ENCODE measurements at places on chromosomes 11 and 22.

DNA sequence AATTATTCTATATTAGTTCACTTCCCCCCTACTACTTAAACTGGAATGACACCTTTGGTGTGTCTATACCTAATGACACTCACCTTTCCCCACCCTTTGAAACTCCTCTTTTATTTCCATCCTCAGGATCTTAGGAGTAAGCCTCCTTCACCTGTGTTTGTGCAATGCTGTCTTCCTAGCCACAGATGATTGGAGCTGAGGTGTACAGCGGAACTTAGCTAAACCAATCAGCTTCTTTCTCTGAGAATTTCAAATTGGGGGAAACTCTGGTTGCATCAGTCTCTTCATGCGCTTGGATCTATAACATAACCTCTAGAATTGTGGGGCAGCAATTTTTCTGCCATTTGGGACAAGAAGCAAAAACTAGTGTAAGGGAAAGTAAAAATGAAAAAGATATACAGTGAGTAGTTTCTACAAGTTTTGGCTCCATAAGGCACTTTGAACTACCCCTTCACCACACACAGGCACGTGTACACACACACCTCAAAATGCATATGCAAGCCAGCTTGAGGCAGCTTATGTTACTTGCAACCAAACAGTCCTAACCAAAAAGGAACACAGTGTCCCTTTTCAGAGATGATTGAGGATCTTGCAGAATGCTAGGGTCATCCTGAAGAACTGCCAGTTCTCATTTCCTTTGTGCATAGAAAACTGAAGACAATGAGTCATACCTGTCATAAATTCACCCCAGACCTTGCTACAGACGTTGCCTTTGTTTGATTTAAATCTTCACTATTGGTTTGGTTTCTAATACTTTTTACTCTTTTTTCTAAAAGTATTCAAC lies 36.0 kb upstream of the LDLRAD3 start:
- H3K4me3 ChIP-seq = no peak overlapping the region
- H3K27me3 ChIP-seq = no peaks in the 10 kb centered on the region
- no peak for DNase-seq
- no peak overlapping the region for H3K27ac ChIP-seq
- H3K4me1 ChIP-seq = no peaks in the 10 kb centered on the region

GRCh38 chr22:47052236-47053012 lies 290.0 kb downstream of the TBC1D22A start:
- no peak overlapping the region for H3K27ac ChIP-seq
- H3K27me3 ChIP-seq = no peaks in the 10 kb centered on the region
- H3K4me3 ChIP-seq = no peak overlapping the region
- DNase-seq = no peak

GRCh38 chr22:47029244-47030074 lies 267.0 kb downstream of the TBC1D22A start:
- H3K27me3 ChIP-seq = no peaks in the 10 kb centered on the region
- DNase-seq = no peak
- no peak overlapping the region for H3K4me3 ChIP-seq
- H3K36me3 ChIP-seq = no peaks in the 10 kb centered on the region
- no peak overlapping the region for H3K27ac ChIP-seq

GRCh38 chr11:12123799-12124198 lies 13.4 kb downstream of the MICAL2 start:
- DNase-seq = no peak
- no peak overlapping the region for H3K4me3 ChIP-seq
- peaks cover 12% of the 10 kb centered on the region for H3K4me1 ChIP-seq
- no peaks in the 10 kb centered on the region for H3K27me3 ChIP-seq
- no peak overlapping the region for H3K27ac ChIP-seq
- H3K36me3 ChIP-seq = no peaks in the 10 kb centered on the region

GRCh38 chr11:63838150-63838677 lies 696 bp upstream of the MARK2 start:
- peak overlapping the region; percentile 3 for H3K4me3 ChIP-seq
- H3K4me1 ChIP-seq = peaks cover 11% of the 10 kb centered on the region
- no peaks in the 10 kb centered on the region for H3K36me3 ChIP-seq
- peak; percentile 55 for DNase-seq

DNA sequence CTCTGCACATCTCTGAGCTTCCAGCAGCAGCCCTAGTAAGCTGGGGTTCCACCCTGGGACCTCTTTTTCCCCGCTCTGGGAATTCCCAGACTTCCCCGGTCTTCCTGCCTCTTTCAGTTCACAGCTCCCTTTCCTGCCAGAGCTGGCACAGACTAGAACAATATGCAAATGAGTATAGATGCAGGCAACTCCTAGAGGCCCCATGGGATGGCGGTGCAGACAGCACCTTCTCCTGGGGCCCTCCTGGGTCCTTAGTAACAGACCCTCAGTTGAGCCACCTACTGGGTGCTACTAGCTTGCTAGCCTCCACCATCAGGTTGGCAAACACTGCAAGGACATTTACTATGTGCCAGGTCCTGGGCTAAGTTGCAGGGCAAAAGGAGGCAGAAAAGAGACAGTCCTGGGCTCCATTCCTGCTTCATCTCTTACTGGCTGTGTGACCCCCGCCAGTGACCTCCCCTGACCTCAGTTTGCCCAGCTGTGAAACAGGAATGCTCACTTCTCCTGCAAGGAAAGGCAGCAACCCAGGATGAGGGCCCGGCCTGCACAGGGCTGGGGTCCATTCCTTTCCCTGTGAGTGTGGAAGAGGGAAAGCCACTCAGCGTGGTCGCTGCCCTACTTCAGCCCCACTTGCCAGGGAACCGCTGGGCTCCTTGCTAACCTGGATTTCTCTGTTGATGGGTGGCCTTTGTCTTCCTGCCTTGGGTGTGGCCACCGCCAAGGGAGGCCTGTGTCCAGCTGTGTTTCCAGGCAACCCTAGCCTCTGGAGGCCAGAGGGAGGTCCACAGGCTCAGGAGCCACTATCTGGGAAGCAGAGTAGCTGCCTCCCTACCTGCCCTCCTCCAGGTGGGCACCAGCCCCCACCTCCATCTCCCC lies 7.3 kb downstream of the RELT start:
- H3K4me1 ChIP-seq = no peaks in the 10 kb centered on the region
- H3K36me3 ChIP-seq = no peaks in the 10 kb centered on the region
- no peaks in the 10 kb centered on the region for H3K27me3 ChIP-seq
- no peak overlapping the region for H3K4me3 ChIP-seq

DNA sequence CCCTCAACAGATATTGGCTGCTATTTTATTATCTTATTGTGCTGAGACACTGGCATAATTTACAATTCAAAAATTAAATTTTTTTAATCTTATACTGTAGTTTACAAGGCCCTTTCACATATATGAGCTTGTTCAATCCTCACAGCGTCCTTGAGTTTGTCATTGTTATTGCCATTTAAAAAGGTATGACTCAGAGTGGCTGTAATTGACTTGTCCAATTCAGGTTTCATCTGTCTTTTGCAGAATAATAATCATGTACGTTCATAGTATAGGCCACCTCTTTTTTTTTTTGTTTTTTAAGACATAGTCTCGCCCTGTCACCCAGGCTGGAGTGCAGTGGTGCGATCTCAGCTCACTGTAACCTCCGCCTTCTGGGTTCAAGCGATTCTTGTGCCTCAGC lies 11.5 kb downstream of the PTPRJ start:
- H3K36me3 ChIP-seq = no peaks in the 10 kb centered on the region
- no peak for DNase-seq
- no peaks in the 10 kb centered on the region for H3K4me1 ChIP-seq
- H3K4me3 ChIP-seq = no peak overlapping the region
- H3K27ac ChIP-seq = no peak overlapping the region

DNA sequence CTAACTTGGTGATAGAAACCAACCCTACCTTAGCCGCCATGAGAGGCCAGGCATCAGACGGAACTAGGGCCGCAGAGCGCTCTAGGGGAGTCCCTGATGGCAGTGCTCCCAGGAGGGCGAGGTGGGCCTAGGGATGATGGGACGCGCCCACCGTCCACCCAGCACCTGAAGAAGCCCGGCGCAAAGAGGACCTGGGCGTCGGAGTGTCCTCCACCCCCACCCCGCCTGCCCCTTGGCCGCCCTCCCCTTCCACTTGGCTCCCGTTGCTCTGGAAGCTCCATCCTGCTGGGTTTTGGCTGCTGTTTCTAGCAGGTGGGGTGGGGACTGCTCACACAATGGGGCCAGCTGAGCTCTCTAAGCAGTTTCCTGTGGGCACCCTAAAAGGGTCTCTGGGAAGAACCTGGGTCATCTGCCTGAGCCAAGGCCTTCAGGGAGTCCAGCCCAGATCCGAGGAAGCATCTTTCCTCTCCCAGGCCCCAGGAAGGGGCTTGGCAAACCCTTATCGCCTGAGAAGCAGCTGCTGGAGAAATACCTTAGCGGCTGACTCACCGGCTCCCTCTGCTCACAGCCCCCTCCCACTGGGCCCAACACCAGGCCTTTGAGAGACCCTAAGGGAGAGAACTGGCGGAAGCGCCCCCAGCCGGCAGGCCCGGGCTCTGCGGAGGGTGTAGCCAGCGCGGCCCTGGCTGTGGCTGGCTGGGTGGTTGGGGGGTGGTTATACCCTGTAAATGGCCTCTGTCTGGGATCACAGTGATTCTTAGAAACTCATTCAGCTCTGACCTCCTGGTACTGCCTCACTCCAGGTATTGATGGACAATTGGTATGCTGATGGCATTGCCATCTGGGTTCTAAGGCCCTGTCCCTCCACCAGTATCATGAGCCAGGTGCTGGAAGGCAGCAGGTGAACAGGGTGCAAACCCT lies 19.3 kb downstream of the CREB3L1 start:
- H3K27ac ChIP-seq = no peak overlapping the region
- peak; percentile 89 for DNase-seq
- H3K4me3 ChIP-seq = peak overlapping the region; percentile 53
- no peaks in the 10 kb centered on the region for H3K27me3 ChIP-seq

GRCh38 chr11:4881860-4882500 lies at the start of gene OR51T1:
Gene OR51T1 (plus strand): TSS chr11:4881900. CDS start chr11:4881900, 0 bp downstream.
- no peaks in the 10 kb centered on the region for H3K27me3 ChIP-seq
- DNase-seq = no peak
- no peaks in the 10 kb centered on the region for H3K4me1 ChIP-seq
- H3K27ac ChIP-seq = no peak within 1 kb of the TSS
- no peaks in the 10 kb centered on the region for H3K36me3 ChIP-seq

- H3K4me3 ChIP-seq = no peak overlapping the region
- H3K4me1 ChIP-seq = no peaks in the 10 kb centered on the region
- no peaks in the 10 kb centered on the region for H3K36me3 ChIP-seq
- DNase-seq = no peak
These were observed 1053.8 kb downstream of the TBC1D22A start for GRCh38 chr22:47816121-47816862.

GRCh38 chr11:59770319-59770718 lies 15.1 kb downstream of the STX3 start:
- DNase-seq = no peak
- no peak overlapping the region for H3K4me3 ChIP-seq
- H3K27me3 ChIP-seq = no peaks in the 10 kb centered on the region
- no peaks in the 10 kb centered on the region for H3K36me3 ChIP-seq
- H3K27ac ChIP-seq = no peak overlapping the region
- peaks cover 4% of the 10 kb centered on the region for H3K4me1 ChIP-seq

DNA sequence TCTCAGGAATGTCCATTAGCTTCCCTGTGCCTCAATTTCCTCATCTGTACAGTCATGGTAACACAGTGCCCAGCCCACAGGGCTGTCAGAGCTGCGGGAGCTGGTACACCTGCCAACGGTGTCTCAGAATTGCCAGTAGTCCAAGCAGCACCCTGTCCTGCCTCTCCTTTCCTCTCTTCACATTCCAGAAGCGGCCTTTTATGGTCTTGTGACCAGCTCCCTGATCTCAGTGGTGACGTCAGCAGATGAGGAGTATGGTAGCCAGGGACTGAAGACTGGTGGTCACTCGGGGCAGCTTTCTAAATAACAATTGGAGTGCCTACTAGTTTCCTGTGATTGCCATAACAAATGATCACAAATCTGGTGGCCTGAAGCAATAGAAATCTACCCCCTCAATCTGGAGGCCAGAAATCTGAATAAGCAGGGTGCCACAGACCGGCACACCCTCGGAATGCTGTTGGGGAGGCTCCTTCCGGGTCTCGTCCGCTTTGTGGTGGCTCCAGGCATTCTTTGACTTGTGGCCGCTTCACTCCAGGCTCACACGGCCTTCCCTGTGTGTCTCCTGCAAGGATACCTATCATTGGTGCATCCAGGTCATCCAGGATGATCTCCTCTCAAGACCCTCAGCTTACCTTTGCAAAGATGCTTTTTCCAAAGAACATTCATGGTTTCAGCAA lies 2.1 kb downstream of the FADD start:
- H3K27me3 ChIP-seq = no peaks in the 10 kb centered on the region
- no peak overlapping the region for H3K27ac ChIP-seq
- peaks cover 6% of the 10 kb centered on the region for H3K4me1 ChIP-seq
- no peaks in the 10 kb centered on the region for H3K36me3 ChIP-seq

GRCh38 chr22:33409079-33409478 lies 350.9 kb upstream of the SYN3 start:
- no peaks in the 10 kb centered on the region for H3K27me3 ChIP-seq
- no peak for DNase-seq
- H3K4me1 ChIP-seq = no peaks in the 10 kb centered on the region
- no peak overlapping the region for H3K4me3 ChIP-seq
- H3K36me3 ChIP-seq = no peaks in the 10 kb centered on the region
- H3K27ac ChIP-seq = no peak overlapping the region

DNA sequence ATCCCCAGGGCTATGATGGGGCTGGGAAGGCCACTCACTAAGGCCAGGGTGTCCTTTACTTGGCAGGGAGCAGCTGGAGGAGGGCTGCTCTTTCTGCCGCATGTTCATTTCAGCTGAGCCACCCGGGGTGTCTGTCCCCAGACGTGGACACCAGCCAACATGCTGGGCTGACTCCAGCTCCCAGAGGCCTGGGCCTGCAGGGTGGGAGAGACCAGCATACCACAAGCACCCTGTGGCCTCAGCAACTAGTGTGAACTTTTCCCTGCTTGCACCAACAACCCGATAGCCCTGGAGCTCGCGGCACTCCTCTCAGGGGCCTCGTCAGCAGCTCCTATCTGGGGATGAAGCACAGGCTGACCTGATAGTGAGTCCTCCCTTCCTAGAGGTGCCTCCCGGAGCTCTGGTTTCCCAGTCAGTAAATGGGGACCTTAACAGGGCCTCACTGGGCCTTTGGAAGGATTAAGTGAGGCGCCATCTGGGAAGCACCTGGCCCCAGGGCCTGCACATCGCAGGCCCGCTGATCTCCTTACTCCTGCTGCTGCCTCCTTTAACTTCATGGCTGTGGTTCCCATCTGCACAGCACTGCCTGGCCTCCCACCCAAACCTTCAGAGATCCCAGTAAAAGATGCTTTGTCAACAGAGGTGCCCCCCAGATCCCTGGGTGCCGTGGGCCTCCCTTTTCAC lies 83.4 kb downstream of the GALNT18 start:
- no peak overlapping the region for H3K4me3 ChIP-seq
- H3K27ac ChIP-seq = no peak overlapping the region
- no peaks in the 10 kb centered on the region for H3K36me3 ChIP-seq
- H3K4me1 ChIP-seq = peaks cover 19% of the 10 kb centered on the region
- no peaks in the 10 kb centered on the region for H3K27me3 ChIP-seq
- peak; percentile 47 for DNase-seq

DNA sequence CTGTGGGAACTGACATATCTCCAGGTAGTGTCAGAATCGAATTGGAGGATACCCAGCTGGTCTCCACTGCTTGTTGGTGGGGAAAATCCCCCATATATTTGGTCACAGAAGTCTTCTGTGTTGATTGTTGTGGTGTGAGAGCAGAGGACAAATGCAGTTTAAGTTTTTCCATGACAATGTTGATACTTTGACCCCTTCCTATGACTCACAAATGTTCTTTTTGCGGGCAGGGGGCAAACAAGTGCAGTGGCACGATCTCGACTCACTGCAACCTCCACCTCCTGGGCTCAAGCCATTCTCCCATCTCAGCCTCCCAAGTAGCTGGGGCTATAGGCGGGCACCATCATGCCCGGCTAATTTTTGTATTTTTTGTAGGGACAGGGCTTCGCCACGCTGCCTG lies 7.4 kb upstream of the PATL1 start:
- no peak overlapping the region for H3K27ac ChIP-seq
- H3K4me3 ChIP-seq = no peak overlapping the region
- no peak for DNase-seq
- no peaks in the 10 kb centered on the region for H3K36me3 ChIP-seq
- no peaks in the 10 kb centered on the region for H3K4me1 ChIP-seq

Measured in ovary (tissue), 10 donors.